ENCODE measurements at places on chromosomes 16 and 17.

GRCh38 chr16:24535827-24536226 is 3.5 kb upstream of the RBBP6 start:
- DNase-seq, result no peak

- no peak for DNase-seq
These were observed 47.8 kb downstream of the BMERB1 start for GRCh38 chr16:15482068-15482747.

DNA sequence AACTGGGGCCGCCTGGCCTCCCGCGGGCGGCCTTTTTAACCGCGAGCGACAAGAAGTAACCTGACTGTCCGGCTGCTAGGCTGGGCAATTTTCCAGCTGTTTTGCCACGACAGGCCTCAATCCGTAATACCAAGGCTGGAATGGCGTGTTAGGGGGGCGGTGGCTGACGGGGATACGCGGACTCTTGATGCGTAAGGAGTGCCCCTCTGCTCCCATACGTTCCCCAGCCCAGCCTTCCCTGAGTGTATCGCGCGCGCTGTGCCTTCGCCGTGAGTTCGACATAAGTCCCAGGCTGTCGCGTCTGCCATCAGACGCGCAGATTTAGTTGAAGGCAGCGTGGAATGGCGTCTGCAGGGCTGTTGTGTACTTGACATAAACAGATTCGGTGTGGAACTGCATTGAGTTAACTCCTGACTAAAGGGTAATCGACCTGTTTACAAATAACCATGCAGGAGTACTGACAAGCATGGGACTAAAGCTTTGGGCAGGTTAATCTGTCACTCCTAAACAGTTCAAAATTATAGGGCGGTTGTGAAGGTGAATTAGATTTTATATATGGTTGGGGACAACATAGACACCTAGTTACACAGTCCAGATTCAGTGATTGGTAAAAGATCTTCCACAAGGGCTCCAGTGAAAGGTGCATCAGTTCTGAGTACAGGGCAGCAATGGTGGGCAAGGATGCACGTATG is 16.6 kb upstream of the ERN1 start:
- DNase-seq, result no peak

GRCh38 chr16:27982184-27982583 is 81.3 kb downstream of the GSG1L start:
- DNase-seq, result no peak

DNA sequence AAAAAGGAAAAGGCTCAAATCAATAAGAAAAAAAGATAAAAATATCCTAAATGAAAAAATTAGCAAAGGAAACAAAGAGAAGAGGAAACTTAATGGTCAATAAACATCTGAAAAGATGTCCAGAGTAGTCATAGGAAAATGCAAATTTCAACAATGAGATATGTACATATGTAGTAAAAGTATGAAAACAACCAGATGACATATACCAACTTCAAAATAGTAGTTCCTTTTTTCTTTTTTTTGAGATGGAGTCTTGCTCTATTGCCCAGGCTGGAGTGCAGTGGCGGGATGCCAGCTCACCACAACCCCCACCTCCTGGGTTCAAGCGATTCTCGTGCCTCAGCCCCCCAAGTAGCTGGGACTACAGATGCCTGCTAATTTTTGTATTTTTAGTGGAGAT is 21.7 kb upstream of the NFAT5 start:
- DNase-seq, result no peak

DNA sequence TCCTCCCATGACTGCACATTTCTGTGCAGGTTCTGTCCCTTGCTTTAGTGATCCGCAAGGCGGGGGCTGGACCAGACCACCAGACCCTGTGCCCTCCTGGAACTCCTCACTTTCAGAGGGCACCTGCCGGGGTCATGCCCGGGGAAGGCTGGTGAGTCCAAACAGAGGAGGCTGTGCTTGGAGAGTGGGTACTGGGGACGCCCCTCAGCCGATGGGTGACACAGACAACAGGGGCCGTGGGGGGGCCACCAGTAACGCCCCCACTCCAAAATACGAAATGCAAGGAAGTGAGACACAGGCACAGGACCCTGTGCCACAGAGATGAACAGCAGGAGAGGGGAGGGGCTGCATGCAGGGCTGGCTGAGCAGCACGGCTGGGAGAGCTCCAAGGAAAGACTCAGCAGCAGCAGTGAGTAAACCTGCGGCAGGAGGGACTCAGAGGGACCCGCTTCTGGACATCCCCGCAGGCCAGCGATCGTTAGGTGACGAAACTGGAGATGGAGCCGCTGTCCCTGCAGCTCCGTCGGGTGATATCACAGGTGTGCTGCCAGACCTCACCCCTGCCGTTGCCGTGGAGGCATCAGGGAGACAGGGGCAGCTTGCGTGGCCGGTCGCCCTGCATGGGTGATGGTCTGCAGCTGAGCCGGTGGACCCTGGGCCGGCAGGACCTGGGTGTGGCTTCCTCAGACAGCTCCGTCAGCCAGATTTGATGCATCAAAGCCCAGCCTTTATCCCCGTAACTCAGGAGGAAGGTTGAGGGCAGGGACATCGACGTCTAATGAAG is 71.2 kb upstream of the GNG13 start:
- no peak for DNase-seq

- no peak for DNase-seq
These were observed 18.0 kb upstream of the BRD7 start for GRCh38 chr16:50386774-50387173.

DNA sequence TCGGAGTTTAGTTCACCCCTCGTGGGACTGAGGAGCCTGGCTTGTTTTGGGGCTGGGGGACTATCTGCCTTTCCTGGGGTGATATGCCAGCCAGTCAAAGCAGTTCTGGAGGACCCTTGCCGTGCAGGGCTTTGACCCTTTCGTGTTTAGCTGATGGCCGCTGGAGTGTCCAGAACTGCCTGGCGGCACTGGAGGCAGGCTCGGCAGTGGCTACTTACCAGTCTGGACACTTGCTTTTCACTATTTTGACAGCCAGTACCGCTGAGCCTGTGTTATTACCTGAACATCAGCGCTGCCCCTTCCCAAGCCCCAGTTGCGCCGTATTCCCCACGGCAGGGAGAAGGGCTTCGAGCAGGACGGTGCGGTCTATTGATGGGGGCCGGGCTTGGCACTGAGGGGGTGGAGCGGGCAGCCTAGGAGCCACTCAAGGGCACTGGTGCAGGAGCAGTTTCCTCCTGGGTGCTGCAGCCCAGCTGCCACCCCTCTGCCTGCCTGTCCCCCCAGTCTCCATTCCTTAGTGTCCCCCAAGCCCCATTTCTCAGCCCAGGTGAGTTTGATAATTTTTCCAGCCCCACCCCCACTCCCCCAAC is 18.6 kb downstream of the CCDC92B start:
- DNase-seq, result no peak

GRCh38 chr17:42287305-42287976 is 857 bp upstream of the STAT5A start:
- DNase-seq, result peak; percentile 68

GRCh38 chr16:31875112-31875803 is 1.7 kb downstream of the ZNF267 start:
- peak; percentile 45 for DNase-seq

DNA sequence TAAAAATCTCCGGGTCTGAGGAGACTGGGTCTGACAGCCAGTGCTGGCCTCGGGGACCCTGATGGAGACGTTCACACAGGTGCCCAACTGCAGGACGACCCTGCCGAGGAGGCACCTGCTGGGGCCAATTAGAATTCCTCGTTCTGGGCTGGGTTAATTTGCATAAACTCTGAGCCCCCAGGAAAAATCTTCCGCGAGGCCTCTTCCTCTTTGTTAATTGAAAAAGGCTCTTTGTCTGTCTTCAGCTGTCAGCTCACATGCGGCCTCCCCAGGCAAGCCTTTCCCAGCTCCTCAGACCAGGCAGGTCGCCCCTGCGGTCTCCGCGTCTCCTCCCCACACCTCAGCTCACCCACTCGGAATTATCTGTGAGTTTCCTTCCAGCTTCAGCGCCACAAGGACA is 400.2 kb downstream of the SEC14L1 start:
- DNase-seq, result no peak

- peak; percentile 38 for DNase-seq
These were observed 4.1 kb downstream of the ZNF688 start for GRCh38 chr16:30567160-30567990.

DNA sequence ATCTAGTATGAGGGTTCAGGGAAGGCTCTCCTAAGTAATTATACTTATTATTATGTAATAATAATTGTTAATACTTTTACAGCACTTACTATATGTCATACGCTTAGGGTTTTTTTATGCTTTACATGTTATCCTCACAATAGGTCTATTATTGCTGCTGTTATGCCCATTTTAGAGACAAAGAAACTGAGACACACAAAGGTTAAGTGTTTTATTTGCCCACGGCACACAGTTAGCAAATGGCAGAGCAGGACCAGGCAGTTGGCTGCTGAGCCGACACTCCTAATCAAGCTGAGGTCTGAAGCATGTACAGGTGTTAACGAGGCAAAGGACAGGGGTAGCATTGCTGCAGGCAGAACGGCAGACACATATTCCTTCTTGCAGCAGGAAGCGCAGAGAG is 443.5 kb downstream of the GRIN2A start:
- no peak for DNase-seq

- no peak for DNase-seq
These were observed 27.8 kb upstream of the GOSR2 start for GRCh38 chr17:46895171-46895570.

DNA sequence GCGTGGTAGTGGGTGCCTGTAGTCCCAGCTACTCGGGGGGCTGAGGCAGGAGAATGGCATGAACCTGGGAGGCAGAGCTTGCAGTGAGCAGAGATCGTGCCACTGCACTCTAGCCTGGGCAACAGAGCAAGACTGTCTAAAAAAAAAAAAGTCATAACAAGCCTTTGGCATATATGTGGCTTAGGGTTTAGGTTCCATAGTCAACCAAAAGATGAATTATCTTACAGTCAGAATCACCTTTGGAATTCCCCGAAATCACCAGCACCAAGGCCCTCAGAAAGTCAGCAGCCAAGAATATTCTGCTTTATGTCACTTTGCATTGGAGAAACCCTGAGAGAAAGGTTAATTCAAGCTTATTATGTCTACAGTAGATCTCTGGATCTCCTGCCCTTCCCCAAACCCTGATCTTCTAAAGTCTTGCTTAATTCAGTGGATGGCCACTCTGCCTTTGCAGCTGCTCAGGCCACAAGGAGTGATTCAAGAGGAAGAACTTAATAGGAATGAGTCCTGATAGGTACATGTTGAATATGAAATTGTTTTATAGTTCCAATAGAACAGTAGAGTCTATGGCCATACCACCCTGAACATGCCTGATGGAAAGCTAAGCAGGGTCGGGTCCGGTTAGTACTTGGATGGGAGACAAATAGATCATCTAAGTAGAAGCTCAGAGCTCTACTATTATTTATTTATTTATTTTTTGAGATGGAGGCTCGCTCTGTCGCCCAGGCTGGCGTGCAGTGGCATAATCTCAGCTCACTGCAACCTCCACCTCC is 196.0 kb upstream of the CACNG5 start:
- no peak for DNase-seq

GRCh38 chr16:12673466-12673865 is 130.2 kb downstream of the CPPED1 start:
- no peak for DNase-seq

DNA sequence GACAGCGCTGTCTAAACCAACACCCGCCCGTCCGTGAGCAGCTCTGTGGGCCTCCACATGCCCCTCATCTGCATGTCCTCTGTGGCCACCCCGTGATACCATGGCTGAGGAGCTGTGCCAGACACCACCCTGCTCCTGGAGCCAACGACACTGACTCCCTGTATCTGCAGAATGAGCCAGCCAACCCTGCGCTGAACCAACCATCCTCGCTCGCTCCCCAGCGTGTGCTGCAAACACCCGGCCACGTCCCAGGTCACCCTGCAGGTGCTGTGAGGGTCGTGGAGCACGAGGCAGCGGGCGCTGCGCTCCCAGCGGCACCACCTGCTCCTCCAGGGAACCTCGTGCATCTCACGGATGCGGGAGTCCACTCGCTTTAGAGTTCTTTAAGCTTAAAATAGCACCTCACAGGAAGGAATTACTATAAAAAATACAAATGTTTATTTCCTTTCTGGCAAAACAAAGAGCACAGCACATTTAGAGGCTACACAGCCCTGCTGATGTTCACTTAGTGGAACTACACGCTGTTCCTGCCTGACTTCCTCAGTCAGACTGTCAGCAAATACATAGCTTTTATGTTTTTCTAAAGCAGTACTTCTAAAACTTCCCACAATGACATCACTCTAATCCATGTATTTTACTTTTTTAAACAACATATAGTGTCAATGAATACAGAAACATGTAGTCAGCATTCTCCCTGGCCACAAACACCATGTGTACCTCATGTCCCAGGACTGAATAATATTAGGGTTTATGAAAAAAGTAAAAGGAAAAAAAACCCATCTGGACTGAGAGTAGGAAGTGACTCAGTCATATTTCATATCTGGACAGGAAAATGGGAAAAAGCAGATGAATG is 43.5 kb downstream of the MAP1LC3B start:
- no peak for DNase-seq

GRCh38 chr16:57981636-57982035 is 10.7 kb upstream of the CNGB1 start:
- no peak for DNase-seq

- DNase-seq, result peak; percentile 70
These were observed 2.7 kb downstream of the ZFPM1 start for GRCh38 chr16:88455610-88456355.

DNA sequence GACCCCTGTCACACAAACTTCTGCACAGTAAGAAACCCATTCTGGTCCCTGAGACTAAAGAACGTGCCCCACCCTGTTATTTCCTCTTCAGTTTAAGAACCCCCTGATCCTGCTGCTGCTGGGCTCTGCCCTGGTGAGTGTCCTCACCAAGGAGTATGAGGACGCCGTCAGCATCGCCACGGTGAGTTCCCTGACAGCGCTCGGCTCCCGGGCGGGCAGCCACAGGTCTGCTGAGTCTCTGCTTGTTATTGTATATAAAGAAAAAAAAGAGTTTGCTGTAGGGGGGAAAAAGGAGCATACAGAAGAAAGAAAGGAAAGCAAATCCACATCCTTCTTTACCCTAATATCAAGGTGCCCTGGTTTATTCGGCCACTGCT is 40.0 kb downstream of the ATP2C2 start:
- no peak for DNase-seq

GRCh38 chr17:73137376-73137775 is 27.4 kb upstream of the SSTR2 start:
- no peak for DNase-seq

DNA sequence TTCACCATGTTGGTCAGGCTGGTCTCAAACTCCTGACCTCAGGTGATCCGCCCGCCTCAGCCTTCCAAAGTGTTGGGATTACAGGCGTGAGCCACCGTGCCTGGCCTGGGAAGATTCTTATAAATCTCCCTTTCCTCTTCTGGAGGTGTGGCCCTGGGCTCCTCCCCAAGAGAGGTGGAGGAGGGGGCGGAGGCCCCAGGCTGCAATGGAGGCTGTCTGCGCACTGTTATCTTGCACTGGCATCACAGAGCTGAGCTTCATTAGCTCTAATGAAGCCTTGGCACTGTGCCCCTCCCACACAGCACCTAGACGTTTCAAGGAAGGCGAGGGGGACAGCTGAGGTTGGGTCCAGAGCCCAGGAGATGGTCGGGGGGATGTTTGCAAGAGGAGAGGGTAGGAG is 7.5 kb downstream of the ARHGAP23 start:
- no peak for DNase-seq

GRCh38 chr16:3022684-3023414 is 893 bp downstream of the HCFC1R1 start:
- DNase-seq, result no peak

Data from B cell (primary cell).